Esophagus muscularis mucosa (tissue), 4 donors: ENCODE measurements at places on chromosomes 3 and 15. TPM values are rescaled to one million over a fixed set of nuclear protein-coding genes. Genes with fewer than 3 reads are reported as not detected.

- DNase-seq, result no peak
Measured at GRCh38 chr15:32838820-32839219, 121.0 kb downstream of the GREM1 start.

- DNase-seq, result no peak
Measured at GRCh38 chr15:74208901-74209559, 6.4 kb upstream of the STRA6 start.

The ANKUB1 gene
- not detected for total RNA-seq

GRCh38 chr3:12750223-12750622, 8.8 kb downstream of the TMEM40 start:
- no peak for DNase-seq

The PIAS1 gene
- 26.2 TPM for total RNA-seq

The ZNF774 gene
- total RNA-seq, result 1.7 TPM
